ENCODE measurements at places on chromosomes 5 and 9. TPM values are rescaled to one million over a fixed set of nuclear protein-coding genes. Genes with fewer than 3 reads are reported as not detected.

Gene DNAH5
- total RNA-seq = 2.0 TPM

- no peak for DNase-seq
These were observed 535 bp downstream of the RFX3 start for GRCh38 chr9:3525096-3525835.

DNA sequence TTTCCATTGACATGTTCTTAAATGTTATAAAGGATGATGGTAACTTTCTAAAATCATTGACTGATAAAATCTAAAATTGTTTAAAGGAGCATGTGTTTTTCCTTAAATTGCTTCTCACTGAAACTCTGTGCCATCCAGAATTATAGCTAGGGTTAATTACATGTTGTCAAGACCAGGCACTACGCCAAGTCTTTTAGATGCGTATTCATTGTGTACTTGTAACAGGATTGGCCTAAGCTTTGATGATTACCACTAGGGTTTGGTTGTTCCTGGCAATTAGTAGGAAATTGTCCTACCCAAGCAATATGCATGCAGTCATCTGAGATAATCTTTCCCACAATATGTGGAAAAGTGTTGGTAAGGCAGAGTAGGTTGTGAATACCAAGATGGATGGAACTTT is 43.8 kb downstream of the PRKACG start:
- no peak for DNase-seq

DNA sequence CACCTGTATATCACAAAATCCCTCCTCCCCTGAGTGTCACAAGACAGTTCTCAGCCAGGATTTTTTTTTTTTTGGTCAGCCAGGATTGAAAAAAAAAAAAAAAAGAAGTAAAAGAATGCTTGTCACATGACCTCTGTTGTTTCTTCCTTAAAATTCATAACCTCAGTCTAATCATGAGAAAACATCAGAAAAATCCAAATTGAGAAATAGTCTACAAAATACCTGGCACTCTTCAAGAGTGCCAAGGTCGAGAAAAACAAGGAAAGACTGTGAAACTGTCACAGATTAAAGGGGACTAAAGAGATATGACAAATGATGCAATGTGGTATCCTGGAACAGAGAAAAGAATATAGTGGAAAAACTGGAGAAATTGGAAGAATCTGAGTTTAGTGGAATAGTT is 58.5 kb upstream of the SUB1 start:
- DNase-seq = no peak

DNA sequence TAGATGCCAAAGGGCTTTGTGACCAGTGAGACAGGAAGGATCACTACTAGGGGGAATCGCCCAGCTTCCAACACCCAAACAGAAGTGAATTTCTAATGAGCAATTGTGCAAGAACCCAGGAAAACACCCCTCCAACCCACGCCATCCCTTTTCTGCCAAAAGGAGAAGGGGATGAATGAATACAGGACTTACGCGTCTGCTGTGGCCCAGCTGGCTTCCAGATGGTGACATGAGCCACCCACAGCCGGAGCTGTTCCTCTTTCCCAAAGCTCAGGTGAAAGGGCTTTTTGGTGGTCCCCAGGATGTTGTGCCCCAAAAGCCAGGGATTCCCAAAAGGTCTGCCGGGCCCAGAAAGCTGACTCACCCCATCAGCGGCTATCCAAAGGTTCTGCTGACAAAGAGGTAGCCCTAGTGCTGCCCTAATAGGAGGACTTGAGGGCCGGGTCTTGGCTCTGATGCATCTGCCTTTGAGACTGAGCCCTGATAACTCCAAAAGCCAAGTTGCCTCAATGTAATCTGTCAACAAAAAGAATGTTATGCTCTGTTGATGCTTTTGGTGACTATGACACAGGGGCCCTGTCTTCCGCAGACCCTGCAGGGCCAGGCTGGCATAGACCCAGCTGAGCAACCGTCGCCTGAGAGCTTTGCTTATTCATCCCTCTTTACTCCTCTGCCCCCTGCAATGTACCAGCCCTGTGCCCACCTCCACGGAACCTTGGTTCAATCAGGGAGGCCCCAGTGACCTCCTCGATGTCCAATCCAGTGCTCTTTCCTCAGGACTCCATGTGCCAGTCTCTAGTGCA is 14.5 kb downstream of the GSN start:
- peak; percentile 92 for DNase-seq

Gene HSD17B3
- total RNA-seq = not detected

Gene FBP2
- not detected for total RNA-seq

Gene IFNK
- not detected for total RNA-seq
